CD4-positive, alpha-beta T cell treated with Interleukin-12 subunit alpha and Interleukin-12 subunit beta, for 1 hour (primary cell): ENCODE measurements at places on chromosomes 6 and 20.

DNA sequence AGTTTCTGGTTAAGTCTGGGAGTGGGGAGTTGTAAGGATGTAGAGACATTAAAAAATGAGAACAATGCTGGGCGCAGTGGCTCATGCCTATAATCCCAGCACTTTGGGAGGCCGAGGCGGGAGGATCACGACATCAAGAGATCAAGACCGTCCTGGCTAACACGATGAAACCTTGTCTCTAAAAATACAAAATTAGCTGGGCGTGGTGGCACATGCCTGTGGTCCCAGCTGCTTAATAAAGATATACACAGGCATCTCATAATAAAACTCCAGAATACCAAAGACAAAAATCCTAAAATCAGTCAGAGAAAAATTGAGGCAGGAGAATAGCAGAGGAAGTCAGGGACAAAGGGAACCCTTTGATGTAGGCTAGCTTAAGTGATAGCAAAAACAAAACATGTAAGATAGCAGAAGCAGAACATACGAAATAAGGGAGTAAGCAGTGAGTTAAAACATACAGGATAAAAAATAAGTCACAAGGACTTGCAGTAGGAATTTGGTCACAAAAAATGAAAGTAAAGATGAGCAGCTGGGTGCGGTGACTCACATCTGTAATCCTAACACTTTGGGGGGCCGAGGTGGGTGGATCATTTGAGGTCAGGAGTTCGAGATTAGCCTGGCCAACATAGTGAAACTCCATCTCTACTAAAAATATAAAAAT lies 23.6 kb downstream of the DDX43 start:
- no peak for DNase-seq

DNA sequence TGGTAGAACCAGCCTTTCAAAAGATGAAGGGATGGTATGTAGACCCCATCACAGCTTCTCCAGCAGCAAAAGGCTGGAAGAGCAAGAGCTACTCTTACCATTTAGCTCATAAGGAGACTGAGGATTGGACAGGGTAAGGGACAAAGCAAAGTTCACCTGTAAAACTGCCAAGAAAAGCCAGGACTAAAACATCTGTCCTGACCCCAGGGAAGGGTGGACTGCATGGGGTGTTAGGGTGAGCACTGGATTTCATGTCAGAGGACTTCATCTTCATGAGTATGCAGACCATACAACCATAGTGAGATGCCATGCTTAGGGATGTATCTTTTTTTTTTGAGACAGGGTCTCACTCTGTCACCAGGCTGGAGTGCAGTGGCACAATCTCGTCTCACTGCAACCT lies 19.3 kb downstream of the AHCY start:
- no peak for DNase-seq

DNA sequence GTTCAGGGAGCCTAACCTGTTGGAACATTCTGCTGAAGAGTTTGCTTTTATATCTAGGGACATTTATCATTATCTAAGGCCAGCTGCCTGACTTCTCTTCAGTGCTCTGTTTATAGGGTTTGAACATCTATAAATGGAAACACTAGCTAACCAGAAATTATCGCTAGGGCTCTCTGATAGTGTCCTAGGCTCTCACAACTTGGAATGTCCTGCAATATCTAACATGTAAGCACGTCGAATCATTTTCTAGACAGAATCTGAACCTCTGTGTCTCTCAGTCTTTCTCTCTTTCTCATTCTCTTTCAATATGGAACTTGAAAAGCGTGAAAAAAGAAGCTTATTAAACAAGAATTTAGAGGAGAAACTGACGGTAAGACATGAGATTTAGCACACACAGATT lies 92.5 kb upstream of the MLIP start:
- DNase-seq, result no peak

DNA sequence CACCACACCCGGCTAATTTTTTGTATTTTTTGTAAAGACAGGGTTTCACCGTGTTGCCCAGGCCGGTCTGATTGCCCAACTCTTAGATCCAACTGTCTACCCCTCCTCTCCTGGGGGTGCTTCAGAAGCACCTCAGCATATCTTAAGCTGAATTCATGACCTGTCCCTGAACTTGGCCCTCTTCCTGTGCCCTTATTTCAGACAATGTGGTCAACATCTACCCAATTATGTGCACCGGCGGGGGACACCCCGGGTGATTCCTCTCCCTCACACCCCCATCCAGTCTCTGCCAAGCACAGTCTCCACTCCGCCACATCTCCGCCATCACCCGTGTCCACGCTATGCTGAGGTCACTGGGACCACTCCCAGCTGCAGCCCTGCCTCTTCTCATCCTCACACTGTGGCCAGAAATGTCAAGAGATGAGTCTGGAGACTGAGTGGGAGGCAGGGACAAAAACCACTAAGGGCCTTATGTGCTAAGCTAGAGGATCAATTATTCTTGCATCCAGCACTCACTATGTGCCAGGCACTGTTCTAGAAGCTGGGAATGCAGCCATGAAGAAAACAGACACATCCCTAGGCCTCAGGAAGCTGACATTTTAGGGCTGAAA lies 111.9 kb downstream of the ARMC2 start:
- no peak for DNase-seq

- DNase-seq, result no peak
Observed at GRCh38 chr6:38959138-38959537, 89.4 kb upstream of the GLP1R start.

GRCh38 chr6:55395871-55396270 lies 68.6 kb downstream of the GFRAL start:
- no peak for DNase-seq

GRCh38 chr20:59664421-59664941 lies 60.1 kb downstream of the PHACTR3 start:
- no peak for DNase-seq

- no peak for DNase-seq
Observed at GRCh38 chr6:120916844-120917243, 417.4 kb downstream of the TBC1D32 start.

DNA sequence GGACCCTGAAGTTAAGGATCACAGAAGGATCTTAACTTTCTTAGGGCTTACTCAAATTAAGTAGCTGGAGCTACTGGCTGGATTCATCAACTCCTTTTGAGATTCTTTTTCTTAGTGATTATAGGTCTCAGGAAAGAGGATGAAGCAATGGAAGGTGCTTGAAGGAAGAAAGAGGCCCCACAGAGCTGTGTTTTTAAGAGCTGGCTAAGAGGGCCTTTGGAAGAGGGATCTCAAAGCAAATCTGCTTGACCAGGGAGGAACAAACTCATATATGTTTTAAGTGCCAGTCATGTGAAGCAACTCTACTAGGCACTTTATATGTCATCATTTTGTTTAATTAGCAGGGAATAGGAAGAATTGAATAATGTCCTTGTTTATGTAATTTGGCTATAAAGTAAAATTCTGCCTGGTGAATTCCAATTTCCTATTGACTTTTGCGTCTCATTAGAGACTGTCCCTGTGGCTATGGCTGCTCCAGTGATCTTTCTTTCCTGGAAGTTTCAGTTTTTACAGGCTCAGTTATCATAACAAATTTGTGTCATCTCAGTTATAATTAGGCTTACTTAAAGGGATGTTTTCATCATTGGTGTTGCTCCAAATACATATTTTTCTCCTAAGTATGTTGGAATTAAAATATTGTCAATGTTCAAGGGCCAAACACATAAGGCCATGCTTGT lies 222.8 kb upstream of the CITED2 start:
- DNase-seq, result no peak

- DNase-seq, result no peak
Observed at GRCh38 chr6:25485821-25486534, 166.0 kb upstream of the SCGN start.

- DNase-seq, result no peak
Observed at GRCh38 chr20:55632592-55632991, 372.7 kb downstream of the CBLN4 start.

GRCh38 chr6:100217225-100218012 lies 223.4 kb upstream of the MCHR2 start:
- DNase-seq, result no peak

DNA sequence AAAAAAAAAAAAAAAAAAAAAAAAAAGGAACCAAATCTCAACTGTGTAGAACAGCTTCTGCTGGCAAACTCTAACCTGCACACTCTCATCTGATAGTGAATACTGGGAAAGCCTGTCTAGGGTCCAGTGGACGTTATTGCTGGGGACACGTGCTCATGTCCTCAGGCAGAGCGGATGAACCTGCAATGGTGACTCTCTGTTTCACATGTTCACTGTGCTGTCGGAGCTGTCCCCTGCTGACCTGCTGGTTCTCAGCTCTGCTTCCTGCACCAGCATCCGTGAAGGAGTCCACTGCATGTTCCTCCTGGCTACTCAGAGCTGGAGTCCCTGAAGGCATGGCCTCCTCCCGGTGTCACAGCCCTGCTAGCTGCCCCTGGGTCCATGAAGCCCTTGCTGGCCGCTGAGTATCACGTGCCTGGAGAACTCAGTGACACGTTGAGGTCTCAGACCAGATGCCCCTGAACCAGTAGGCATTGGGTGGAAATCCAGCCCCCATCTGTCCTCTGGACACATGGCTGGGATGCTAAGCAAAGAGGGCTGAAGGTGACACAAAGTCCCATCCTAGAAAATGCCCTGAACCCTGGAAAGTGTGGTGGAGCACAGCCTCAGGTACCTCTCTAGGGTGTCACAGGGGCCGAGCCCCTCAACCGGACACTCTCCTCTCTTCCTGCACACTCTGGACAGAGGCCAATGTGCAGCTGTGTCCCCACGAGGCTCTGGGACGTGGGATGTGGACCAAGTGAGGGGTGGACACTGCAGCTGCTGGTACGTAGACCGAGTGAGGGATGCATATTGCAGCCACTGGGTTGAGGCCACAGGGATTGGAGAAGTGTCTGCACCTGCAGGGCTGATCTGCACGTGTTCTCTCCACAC lies 54.9 kb upstream of the FRMD1 start:
- DNase-seq, result no peak

GRCh38 chr6:63816982-63817436 lies 181.4 kb downstream of the PHF3 start:
- no peak for DNase-seq
